CD8-positive, alpha-beta memory T cell (primary cell): ENCODE measurements at places on chromosomes 11 and 22.

- DNase-seq, result no peak
Measured at GRCh38 chr11:597166-597725, 18.5 kb downstream of the IRF7 start.

DNA sequence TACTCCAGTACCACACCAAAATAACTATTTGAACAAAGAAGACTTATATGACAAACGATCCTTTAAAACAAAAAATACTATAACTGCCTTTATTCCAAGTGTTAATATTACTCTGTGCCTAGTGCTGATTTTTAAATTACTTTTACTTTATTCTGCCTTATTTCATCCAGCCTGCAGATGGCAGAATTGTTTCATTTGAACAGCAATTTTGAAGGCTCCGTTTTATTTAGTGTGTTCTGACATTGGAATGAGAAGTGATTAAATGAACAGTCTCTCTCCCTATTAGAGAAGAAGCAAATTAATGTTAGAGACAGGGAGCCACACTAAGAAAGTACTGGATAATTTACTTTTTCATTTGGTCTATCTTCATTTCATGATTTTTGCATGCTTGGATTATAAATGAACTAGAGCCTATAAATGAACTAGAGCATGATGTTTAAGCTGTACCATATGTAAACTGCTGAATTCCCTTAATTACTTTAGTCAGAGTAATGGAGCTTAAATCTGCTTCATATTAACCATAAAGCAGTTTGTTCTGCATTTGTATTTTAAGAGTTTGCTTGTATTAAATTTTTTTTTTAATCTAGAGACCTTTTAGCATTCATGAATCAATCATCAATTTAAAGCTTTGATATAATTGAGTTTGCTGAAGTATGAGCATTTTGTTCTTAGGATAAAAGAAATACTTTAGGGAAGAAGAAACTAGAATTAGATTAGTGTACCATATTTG is 9.8 kb downstream of the PDHX start:
- DNase-seq, result no peak

DNA sequence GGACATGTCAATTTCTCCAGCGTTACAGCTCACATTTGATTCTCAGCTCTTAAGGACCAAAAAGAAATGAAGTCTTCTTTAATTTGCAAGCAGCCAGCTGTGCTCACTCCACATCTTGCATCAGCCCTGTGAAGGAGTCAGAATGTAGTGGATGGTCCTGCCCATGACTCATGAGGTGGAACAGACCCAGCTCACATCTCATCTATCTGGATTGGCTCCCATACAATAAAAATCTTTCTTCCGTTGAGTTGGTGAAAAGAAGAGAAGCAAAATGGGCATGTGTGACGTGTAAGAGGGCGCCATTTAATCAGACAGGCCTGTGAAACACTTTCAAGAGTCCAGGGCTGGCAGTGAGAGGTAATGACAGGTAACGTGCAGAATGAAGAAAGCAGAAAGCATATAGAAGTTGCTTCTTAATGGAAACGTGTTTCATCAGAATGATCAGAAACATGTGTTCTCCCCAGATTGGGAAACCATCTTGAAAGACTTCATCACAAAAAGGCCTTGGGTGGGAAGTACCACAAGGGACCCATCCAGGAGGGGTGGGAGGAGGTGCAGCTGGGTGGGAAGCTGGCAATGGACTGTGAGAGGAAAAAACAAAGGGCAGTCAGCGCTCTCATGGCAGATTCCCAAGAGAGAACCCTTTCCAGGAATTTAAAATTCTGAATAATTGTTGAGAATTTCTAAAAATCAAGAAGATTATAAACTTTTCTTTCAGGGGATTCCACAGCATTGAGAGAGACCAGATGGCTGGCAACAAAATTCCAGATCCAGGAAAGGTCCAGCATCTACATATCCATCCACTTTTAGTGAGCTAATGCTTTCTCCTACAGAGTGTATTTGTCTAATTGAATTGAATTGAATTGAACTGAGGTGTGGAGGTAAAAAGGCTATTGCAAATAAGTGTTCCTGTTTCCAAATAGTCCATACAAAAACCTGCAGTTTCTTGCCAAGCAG is 57.0 kb downstream of the ETS1 start:
- DNase-seq, result no peak

DNA sequence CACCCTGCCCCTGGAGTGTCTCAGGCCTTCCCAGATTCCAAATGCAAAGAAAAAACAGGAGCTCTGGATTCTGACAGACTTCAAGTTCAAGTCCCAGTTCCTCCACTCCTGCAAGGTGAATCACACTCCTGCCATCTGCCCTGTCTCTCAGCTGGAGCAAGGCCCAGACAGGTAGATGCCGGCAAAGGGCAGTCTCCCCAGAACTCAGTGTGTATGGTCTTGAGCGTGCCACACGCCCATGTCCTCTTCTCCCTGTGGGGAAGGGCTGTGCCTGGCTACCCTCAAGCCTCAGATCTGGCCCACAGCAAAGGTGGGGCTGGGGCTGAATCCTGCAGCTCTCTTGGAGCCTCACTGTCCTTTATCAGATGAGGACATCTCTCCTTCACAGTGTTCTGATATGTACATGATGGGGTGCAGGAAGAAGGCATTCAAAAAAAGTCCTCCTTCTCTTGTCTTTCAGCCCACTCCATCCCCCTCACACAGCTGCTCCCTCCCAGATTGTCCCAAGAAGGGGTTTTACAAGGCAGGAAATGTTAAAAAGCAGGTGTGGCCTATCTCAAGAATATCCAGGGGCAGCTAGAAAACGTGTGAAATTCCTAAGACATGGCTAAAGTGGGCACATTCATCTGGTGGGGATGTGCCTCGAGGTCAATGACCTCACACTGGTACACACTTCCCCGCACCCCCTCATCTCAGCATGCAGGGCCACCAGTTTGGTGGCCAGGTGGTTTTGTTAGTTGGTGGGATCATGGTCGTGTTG is 27.7 kb upstream of the ARFGAP3 start:
- DNase-seq, result no peak

DNA sequence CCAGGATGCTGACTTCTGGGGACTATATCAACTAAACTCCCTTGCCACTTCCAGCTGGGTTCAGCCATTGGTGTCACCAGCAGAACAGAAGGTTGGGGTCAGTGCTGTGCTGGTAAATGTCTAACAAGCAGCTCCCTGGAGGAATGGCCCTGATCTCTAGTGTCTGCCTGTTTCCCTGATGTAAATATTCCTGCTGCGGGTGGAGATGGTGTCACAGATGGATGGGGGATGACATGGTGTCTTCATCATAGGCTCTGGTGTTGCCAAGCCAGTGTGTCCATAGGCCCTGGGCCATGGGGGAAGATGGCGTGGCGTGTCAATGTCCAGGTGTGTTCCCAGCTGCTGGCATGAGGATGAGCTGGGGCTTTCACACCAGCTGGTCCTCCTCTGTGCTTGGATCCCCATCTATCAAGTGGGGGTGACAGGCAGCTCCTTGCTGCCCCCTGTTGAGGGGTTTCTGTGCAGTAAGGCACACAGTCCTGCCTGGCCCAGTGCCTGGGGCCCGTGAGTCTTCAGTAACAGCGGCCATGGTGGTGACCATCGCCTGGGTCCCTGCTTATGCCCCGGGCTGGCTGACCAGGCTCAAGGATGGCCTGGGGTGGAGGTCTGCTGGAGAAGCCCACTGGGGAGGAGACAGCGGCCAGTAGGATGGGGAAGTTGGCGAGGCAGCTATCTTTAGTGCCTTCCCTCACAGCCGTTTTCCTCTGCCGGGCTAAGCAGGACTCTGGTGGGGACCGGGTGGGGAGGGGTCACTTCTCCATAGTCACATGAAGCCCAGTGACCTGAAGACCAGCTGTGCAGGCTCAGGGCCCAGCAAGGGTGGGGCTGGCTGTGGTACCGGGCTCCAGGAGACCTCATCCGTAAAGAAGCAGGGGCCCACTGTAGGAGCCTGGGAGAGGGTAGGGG is 12.7 kb downstream of the RPL3 start:
- DNase-seq, result peak; percentile 39

DNA sequence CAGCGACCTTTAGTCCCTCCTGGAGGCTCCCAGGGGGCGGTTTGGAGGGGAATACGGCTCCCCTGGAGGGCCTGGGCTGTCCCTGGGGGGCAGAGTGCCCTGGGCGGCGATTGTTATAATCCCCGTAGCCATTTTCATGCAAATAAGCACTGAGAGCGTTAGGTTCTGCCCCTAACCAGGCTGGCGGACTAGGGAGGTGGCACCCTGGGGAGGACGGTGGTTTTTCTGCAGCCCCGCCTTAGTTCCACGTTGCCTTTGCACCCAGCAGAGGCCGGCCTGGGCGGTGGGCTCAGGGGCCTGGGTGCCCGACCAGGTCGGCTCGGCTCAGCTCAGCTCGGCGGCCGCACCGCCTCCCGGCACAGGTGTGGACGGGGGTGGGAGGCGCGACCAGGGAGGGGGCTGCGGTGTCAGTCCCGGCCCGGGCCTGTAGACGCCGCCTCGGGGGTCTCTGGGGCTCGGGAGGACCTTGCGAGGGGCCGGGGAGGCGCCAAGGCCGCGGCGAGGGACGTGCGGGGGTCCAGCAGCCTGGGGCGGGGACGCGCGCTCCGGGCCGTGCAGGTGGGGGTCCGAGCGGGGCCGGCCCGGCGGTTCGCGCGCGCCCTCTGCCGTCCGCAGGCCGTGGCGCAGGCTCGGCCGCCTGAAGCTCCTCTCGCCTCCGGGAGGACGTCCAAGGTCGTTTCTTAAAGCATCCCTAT is 2.3 kb upstream of the DUSP8 start:
- peak; percentile 67 for DNase-seq
